ENCODE measurements at places on chromosomes 5 and 9.

GRCh38 chr9:23526806-23527205, 299.2 kb downstream of the ELAVL2 start:
- no peak for DNase-seq

- DNase-seq: no peak
Observed at GRCh38 chr5:873328-873727, 19.3 kb downstream of the BRD9 start.

DNA sequence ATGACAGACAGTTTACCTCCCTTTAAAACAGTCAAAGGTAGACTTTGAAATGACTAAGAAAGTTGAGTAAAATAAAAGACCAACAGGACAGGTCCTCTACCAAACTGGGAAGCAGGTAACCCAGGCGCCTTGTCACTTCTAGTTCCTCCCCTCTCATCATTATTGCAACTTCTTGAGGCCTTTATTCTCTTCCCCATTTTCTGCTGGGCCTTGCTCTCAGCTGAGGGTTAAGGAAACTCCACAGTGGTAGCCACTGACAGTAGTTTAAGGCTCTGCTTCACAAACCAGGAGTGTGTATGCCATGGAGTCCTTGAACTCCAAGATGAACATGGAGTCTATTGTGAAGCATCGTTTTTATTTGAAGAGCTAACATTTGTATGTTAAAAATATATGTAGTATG, 36.9 kb upstream of the TCERG1 start:
- no peak for DNase-seq

DNA sequence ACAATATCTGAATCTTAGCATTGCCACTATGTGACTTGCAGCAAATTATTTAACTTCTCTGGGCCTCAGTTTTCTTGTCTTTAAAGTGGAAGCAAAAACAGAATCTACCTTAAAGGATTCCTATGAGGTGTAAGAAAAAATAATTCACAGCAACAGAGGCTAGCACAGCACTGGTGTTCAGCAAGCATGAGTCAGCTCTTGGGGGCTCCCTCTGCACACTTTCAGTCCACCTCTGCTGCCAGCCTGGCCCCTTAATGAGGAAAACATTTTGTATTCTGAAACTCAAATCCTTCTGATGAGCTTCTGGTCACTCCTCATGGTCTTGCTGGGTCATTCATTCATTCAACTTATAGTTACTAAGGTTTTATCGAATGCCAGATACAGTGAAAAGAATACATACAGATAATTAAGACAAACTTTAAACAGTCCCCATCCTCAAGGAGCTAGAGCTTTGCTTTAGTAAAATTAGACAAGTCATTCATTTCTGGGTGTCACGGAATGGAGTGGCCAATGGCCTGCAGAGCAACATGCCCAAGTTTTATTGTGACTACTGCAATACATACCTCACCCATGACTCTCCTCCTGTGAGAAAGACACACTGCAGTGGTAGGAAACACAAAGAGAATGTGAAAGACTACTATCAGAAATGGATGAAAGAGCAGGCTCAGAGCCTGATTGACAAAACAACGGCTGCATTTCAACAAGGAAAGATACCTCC, 26.8 kb upstream of the IQGAP2 start:
- no peak for DNase-seq

DNA sequence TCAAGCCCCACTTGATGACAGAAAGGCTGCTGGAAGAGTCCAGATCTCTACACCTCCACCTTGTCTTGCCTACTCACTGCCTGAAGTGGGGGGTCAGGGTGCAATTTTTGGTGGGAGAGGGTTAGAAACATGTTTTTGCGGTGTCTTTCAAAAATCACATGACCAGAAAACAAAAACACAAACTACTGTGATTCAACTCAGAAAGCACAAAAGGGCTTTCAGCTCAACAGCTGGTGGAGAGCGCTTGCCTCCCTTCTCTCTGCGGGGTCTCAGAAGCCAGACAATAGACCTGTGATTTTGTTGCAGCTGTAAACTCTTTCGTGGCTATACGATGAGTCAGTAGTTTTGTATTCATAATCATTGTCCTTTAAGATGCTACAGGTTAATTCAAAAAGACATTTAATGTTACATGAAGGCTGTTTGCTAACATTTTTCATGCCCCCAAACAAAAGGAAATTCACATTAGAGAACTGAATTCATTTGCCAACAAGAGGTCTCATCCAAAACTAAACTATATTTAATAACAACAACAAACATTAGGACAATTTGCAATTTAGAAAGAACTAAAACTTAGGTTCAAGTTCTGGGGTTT, 172.6 kb upstream of the RAI14 start:
- no peak for DNase-seq

DNA sequence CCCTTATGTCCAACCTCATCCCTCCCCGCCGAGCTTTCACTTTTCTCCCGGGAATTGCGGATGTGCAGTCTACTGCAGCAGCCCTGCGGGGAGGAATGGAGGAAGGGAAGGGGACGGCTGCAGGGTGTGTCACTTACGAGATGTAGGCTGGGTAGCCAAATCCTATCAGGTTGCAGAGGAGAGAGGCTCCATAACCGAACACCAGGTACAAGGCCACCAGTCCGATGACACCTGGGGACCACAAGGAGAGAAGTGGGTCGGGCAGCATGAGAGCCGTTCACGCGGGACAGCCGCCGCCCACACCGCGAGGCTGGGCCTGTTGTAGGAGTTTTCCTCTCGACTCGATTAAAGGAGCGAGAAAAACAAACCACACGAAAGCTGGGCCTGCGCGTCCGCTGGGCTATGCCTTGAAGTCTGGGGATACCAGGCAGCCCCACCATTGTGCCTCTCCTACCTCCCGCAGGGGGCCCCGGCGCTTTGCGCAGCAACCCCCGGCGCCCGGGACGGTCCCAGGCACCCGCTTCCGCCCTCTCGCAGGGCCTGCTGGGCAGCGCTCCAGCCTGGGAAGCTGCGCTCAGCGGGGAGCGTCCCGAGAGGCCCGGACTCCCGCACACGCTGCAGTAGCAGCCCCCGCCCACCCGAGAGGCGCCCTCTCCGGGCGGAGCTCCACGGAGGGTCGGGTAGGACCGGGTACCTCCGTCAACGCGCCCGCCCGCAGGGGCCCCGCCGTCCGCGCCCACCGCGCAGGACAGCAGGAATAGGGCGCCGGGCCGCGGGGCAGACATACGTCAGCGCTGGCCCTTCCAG, 798 bp downstream of the REEP5 start:
- DNase-seq: peak; percentile 43

DNA sequence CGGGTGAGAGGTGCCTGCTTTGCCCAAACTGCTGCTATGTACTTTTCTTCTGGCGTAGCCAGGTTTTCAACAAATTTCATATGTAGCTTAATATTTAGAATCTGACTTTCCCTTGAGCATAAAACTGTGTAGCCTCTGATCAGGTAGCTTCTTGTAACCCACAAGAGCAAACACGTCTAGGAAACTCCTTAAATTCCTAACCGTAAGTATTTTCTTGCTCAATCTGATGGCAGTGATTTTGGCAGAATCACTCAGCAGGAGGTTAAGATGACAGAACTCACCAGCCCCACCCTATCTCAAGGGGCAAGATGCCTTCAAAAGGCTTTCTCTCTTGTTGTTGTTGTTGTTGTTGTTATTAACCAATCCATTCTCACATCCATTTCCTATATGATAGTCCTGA, 20.8 kb downstream of the CKMT2 start:
- DNase-seq: no peak

DNA sequence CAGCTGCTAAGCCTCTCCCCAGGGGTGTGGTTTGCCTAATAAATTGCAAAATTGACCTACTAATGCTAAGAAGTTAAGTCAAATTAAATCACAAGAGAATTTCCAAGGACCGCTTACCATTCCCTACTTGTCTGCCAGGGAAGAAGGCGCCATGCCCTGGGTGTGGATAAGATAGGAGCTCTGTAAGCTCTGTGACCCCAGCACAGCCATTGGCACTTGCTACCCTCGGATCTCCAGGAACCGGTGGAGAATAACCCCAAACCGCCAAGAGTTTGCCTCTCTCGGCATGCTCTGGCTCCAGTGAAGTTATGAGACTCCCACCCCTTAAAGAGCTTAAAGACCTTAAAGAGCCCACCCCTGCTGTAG, 58.9 kb downstream of the NEURL1B start:
- DNase-seq: no peak

- no peak for DNase-seq
Observed at GRCh38 chr5:20524991-20525529, 537.1 kb upstream of the CDH18 start.

- DNase-seq: no peak
Observed at GRCh38 chr9:94768766-94769165, 42.3 kb downstream of the AOPEP start.

DNA sequence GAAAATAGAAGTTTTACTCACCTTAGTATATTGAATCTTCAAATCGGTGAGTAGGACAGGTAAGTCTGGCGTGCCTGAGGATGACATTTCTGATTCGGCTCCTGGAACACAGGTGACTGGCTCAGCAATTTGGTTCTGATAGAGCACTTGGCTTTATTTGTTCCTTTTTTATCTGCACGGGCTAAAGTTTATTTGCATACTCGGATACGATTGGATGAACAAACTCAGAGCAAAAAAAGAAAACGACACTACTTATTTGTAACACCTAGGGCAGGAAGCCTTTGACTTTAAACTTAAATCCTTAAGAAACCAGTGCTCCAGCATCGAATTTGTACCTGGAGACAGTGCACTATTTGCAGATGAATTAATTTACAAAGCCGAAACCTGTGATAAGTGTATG, at the start of gene ALDH1A1:
Gene ALDH1A1 (minus strand): TSS at position 140 of the 400 bp plus-strand sequence. CDS start 53 bp downstream, at position 87.
- DNase-seq: no peak

GRCh38 chr5:8561224-8561840, 692.4 kb downstream of the MTRR start:
- DNase-seq: no peak

DNA sequence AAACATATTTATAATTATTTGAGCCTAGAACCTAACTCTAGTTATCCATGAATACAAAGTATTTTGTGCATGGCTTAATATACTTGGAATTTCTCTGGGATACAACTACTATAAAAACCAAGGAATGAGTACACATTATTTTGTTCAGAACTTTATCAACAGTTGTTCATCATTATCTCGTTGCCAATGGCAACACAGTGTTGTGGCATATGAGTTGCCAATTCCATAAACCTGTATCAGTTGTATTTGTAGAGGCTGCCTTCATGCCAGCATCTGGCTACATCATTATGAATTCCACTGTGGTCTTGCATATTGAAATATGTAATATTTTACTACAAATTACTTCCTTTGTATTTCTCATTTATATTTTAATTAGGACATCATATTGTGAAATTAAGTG, 250.4 kb downstream of the FSTL4 start:
- DNase-seq: no peak

- DNase-seq: no peak
Observed at GRCh38 chr5:43642428-43642827, 39.4 kb downstream of the NNT start.

DNA sequence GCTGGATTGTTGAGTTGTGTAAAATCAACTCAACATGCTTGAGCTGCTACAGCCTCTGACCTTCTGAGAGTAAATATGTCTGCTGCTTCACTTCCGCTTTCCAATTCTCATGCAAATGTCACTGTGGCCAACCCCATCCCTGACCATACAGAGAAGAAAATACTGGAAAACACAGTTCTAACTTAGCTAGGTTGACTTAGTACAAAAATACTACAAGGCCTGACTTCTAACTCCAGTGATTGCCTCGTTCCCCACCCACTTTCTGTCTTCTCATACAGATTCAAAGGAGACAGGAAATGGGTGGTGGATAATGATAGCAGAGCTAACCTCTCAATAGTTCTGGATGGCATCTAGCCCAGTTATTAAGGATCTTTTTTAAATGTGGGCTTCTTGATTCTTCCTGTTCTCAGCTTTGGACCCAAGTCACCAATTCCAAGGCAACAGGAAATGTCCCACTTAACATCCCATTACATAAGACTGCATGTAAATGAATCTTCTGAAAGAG, 226.6 kb upstream of the SLC24A2 start:
- DNase-seq: no peak

DNA sequence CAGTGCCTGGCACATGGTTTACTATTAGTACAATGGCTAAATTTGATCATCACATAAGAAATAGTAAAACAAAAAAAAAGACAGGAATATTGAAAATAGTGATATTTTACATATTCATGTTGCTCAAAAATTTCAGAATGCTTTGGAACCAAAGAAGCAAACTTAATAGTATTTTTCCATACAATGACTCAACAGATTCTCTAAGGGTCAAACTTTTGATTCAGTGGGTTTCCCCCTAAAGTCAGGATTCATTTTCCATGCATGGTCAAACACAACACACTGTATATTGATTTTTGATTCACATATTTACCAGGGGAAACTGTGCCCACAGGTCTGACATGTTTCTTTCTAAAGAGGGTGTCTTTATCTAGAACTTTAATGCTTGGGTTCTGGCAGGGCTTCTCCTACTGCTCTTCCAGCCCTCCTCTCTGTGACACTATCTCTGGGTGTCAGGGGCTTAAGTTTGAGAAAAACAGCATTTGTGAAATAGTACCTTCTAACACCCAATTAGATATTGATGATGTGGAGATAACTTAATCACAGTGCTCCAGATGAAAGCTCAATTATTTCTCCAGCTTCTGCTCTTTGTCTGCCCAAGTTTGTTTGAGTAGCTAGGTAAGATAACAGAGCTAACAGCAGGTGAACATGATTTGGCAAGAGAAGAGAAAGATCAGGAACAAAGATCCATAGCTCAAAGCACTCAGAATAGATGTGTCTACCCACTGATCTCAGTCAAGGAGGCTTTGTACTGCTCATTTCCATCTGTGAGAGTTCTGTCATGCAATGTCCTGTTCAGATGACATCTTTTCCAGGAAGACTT, 35.5 kb upstream of the ELL2 start:
- DNase-seq: no peak

DNA sequence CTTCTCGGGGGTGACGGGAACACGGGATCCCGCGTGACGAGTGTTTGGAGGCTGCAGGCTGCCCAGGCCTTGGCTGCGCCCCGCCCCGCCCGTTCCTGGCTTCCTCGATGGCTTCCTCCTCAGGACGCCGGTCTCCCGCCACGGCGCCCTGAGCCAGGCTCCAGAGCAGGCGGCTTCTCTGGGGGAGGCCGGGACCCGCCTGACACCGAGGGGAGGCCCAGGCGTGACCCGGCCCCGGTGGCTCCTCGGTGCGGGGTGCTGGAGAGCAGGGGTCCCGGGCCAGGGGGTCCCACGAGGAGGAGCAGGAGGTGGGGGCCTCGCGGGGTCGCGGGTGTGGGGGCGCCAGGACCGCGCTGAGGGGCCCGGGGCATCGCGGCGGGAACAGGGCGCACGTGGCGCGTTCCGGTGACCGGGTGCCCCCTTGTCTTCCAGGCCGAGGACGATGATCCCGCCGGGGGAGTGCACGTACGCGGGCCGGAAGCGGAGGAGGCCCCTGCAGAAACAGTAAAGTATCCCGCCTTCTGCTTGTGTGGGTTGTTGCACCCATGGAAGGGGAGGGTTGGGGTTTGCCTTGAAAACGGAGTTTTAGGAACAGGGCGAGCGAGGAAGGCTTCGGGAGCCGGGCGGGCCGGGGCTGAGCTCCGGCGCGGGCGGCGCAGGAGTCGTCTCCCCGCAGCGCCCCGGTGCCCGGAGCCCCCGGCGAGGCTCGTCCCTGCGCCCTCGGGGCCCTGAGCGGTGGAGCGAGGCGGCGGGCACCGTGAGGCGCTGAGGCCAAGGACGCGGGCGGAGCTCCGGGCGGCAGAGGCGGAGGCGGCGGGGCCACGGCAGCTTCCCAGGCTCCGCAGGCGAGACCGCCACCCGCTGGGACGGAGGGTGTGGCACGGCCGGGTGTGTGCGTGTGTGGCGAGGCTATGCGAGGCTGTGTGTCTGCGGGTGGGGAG, 22.2 kb downstream of the AHRR start:
- peak; percentile 29 for DNase-seq

GRCh38 chr5:10536511-10536910, 27.4 kb upstream of the ANKRD33B start:
- no peak for DNase-seq

All from HCT116 (cell line).